ENCODE measurements at places on chromosomes 1 and 21.

DNA sequence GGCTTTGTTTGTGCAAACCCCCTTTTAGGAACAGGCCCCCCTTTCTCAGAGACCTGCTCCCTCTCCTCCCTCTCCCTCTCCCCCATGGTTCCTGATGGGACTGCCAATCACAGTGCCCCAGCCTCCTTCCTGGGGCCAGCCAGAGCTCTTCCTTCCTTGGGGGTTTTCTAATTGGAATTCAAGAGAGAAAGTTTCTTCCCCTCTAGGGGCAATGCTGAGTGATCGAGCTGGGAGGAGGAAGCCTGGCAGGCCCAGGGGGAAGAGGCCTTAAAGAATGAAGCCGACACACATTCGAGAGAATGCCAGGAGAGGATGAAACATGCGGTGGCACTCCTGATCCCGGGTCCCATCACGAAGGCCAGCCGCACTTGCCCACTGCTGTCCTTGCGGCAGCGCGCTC lies 21.3 kb upstream of the COL16A1 start:
- no peak for DNase-seq

DNA sequence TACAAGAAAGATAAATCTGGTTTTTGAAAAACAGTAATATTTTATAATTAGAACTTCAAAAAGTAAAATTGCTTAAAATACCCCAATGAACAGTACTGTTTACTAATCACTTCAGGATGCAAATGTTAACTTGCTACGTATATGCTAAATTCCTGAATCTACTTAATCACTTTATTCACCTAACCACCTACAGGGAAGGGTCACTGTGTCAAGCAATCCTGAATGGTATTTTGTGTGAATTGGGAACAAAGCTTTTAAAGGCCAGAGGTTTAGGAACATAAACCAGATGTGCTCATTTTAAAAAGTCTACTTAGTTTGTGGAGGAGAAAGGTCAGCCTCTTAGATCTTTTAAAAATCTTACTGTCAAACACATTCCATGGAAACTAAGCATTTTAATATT lies 1143.0 kb upstream of the ADGRL2 start:
- no peak for DNase-seq

DNA sequence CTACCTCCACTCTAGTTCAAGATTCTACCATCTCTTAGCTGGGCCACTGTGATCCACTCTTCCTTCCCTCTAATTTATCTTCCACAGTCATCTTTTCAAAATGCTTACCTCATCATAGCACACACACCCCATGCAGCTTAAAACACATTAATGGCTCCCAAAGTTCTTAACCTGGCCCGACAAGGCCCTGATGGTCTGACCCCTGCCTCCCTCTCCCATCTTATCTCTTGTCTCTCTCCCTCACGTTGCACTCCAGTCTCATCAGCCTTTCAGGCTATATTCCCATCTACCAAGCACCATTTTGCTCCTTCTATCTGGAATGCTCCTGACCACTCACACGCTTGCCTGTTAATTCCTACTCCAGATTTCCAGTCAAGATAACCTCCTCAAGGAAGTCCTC lies 2.5 kb upstream of the ZBTB8A start:
- DNase-seq, result no peak

- no peak for DNase-seq
These were observed 455.0 kb downstream of the BRINP3 start for GRCh38 chr1:190022709-190023108.

DNA sequence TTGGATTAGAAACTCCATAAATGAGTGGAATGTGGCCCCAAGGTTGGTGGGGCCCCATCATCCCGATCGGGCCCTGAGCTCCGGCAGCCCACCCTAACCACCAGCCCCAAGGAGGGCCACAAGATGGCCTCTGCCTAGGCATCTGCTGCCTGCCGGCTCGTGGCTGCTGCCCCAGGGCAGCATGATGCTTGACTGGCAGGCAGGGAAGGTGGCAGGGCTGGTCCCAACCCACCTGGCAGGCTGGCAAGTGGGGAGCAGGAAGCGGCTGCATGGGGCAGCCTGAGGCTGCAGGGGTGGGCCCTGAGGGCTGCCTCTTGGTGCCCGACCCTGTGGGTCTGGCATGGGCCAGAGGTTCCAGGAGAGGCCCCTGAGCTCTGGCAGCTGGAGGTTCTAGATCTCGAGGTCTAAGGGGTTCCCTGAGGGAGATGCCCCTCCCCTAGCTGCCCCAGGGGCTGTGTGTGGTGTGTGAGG lies 760 bp upstream of the GJC2 start:
- DNase-seq, result no peak

GRCh38 chr1:36175137-36176095 lies 19.5 kb downstream of the MAP7D1 start:
- no peak for DNase-seq

GRCh38 chr1:92276082-92276481 lies 22.7 kb downstream of the GLMN start:
- no peak for DNase-seq

DNA sequence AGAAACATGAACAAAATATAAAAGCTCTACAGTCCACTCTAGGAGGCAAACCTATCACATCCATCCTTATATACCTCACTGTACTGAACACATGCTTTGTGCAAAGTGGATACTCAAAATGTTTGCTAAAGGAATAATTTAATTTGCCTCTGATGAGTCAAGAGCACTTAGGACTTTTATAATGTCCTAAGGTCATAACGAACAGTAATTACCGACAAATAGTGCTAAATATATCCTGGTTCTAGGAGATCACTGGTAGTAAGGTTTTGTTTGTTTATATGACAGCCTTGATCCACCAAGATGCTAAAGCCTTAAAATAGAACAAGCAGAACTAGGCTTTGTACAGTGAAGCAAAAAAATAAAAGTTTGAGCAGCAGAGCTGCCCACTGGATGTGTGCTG lies 70.6 kb downstream of the GADD45A start:
- no peak for DNase-seq

DNA sequence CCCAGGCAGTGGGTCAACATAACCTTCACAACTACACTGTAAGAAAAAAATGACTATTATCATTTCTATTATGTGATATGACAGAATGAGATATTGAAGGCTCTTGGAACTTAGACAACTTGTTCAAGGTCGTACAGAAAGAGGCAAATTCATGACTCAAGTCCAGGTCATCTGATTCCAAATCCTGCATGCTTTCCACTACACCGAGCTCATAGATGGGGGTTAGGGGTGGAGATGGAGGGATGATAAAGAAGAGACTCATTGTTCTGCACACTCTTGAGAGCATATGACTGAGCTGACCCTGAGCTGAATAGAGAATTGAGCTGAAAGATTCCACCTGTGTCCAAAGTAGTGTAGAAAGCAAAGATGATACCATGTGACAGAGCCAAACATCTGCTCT lies 2.8 kb downstream of the FCRL6 start:
- no peak for DNase-seq

GRCh38 chr1:226135059-226135651 lies 51.4 kb downstream of the ACBD3 start:
- DNase-seq, result no peak

DNA sequence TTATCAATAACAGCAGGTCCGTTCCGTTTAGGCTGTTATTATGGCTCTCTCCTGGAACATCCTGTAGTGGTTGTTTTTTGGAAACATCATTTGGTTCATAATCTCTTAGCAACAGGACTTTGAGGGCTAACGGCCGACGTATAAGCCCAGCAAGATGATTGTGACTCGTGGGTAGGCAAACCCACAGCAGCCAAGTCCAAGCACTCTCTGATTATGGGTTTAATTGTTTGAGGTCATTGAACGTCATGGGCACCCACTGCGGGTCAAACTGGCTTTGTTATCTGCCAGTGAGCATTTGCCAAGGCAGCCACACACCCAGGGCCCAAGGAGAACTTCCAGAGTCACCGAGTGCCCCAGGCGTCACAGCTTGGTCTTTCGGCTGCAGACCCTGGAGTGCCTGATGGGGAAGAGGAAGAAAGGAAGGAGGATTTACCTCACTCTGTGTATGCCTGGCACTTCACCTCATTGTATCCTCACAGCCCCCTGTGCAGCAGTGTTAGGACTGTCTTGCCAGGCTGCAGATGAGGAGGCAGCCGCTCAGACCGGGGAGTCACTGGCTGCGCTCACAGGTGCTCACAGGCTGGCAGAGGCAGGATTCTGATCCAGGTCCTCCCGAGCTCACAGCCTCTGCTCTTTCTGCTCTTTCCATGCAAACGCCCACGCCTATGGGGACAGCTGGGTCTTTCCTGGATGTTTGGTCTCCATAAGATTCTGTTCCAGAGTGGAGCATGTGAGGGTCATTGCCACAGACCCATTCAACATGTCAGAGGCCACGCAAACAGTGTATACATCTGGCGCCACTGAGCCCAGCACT lies 30.8 kb upstream of the EPS8L3 start:
- no peak for DNase-seq

DNA sequence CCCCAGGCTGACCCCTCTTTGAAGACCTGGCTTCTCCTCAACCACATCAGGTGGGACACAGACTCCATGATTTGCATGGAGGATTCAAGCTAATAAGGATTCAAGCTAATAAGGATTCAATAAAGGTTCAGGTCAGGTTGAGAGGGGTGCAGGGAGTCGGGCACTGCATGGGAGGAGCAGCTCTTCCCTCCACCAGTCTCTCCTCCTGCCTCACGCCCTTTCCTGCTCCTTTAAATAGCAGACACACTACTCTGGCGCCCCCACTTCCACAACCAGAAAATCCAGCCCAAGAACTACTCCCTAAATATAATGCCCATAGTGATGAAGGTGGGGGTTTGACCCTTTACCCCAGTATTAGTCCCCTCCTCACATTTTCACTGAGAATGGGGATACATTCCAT lies 7.1 kb downstream of the MEX3A start:
- no peak for DNase-seq

GRCh38 chr1:18079941-18080735 lies 27.5 kb upstream of the IGSF21 start:
- no peak for DNase-seq
